ENCODE measurements at places on chromosomes 7 and 10.

- DNase-seq = no peak
Observed at GRCh38 chr7:151152643-151153513, 14.6 kb downstream of the GBX1 start.

- DNase-seq = no peak
Observed at GRCh38 chr10:78768876-78769275, 299.9 kb upstream of the ZMIZ1 start.

DNA sequence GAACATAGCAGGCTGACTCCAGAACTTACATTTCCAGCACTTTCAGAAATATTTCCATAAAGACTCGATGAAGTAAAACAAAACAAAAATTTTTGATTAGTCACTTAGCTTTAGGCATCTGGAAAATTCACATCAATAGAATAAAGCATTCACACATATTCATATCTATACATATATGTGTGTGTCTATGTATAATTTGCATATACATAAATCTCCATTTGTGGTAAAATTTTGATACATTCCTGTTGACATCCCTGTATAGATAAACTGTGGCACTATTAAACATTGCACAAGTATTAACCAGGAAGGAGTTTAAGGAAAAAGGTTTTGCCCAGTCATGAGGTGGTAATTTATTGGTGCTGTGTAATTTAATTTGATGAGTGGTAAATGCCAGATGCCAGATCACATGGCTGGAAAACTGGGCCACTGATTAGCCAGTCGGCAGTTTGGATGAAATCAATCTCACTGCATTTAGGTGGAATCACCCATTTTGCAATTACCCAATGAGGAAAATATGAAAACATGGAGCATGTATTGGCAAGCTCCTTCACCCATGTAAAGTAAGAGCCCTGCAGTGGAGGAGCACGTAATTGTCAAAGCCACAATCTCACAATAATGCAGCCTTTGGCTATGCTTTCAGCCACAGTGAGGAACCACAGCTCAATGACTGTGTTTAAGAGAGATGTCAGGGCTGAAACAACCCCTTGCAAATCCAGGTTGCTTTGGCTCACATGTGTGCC lies 294.6 kb downstream of the RNLS start:
- DNase-seq = no peak

DNA sequence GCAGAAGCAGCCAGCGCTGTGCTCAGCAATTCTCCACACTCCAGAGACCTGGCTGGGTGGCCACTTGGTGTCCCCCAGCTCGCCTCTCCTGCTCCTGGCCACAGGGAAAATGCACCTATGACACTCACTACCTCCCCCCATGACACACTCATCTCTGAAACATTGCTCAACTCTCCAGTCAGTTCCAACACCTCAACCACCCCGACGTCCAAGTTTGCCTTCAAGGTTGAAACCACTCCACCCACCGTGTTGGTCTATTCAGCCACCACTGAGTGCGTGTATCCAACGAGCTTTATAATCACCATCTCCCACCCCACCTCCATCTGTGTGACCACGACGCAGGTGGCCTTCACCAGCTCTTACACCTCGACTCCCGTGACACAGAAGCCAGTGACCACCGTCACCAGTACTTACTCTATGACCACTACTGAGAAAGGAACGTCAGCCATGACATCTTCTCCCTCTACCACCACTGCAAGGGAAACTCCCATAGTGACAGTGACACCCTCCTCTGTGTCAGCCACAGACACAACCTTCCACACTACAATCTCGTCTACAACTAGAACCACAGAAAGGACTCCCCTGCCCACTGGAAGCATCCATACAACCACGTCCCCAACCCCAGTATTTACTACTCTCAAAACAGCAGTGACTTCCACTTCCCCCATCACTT lies 2.7 kb downstream of the MUC3A start:
- DNase-seq = no peak

DNA sequence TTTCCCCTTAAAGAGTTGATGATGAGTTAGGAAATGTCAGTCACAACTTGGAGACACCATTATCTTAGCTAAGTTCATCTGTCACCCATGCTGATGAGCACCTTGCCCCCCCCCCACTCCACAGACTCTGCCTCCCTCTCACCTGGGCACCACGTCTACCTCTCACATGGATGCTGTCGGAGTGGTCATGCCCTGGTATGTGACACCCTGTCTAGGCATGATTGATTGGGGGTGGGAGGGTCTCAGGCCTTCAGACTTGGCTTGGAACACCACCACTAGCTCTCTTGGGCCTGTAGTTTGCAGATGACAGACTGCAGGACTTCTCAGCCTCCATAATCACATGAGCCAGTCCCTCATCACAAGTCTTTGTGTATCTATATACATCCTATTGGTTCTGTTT lies 78.0 kb downstream of the WDR37 start:
- no peak for DNase-seq

DNA sequence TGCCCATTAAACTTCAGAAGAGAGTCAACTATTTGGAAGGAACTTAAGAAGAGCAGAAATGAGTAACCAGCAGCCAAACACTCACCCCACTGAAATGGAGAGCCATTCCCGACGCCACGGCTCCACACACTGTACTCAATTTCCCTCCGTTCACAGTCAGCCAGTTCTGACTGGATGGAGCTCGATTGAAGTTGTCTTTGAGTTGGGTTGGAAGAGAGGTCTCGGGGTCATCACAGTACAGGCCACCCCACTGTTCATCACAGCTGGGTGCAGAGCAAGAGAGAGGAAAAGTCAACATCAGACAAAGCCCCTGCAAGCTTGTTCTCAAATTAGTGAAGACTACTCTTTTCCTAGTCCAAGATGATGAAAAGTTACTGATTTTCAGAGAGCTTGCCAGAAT lies 75.9 kb upstream of the SLC26A5 start:
- DNase-seq = no peak
